ENCODE measurements at places on chromosomes 16 and 17.

GRCh38 chr16:22014271-22014873 is 6.5 kb downstream of the MOSMO start:
- no peak for ATAC-seq

DNA sequence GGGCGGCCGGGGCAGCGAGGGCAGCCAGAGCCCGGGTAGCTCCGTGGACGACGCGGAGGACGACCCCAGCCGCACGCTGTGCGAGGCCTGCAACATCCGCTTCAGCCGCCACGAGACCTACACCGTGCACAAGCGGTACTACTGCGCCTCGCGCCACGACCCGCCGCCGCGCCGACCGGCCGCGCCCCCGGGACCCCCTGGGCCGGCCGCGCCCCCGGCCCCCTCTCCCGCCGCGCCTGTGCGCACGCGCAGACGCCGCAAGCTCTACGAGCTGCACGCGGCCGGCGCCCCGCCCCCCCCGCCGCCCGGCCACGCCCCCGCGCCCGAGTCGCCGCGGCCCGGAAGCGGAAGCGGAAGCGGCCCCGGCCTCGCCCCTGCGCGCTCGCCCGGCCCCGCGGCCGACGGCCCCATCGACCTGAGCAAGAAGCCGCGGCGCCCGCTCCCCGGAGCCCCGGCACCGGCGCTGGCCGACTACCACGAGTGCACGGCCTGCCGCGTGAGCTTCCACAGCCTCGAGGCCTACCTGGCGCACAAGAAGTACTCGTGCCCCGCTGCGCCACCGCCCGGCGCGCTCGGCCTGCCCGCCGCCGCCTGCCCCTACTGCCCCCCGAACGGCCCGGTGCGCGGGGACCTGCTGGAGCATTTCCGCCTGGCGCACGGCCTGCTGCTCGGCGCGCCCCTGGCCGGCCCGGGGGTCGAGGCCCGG is 36.1 kb upstream of the ZC3H18 start:
- peak; percentile 61 for ATAC-seq

DNA sequence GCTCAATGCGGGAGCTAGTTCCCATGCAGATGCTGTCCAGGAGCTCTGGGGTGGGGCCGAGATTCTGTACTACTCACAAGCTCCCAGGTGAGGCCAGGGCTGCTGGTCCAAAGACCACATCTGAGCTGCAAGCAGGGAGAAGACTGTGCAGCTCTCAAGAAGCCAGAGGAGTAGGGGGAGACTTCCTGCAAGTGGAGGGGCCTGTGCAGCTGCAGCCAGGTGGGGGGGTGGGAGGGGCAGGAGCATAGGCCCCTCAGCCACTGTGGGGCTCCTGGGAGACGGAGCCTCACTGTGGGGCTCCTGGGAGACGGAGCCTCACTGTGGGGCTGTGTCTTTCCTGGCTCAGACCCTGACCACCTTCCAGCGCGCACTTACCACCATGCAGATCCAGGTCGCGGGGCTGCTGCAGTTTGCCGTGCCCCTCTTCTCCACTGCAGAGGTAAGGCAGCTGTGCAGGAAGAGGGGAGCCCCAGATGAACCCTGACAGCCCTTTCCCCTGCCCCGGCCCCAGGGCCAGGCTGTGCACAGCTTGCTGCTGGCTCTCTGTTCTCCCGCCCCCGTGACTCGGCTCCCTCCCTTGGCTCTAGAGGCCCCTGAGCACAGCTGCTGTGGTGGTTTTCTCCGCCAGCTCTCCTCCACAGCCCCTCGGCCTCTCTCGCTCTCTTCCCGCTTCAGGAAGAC is 24.3 kb upstream of the DNAI2 start:
- no peak for ATAC-seq

- peak; percentile 67 for ATAC-seq
Measured at GRCh38 chr17:40284085-40284713, 3.5 kb upstream of the CDC6 start.

DNA sequence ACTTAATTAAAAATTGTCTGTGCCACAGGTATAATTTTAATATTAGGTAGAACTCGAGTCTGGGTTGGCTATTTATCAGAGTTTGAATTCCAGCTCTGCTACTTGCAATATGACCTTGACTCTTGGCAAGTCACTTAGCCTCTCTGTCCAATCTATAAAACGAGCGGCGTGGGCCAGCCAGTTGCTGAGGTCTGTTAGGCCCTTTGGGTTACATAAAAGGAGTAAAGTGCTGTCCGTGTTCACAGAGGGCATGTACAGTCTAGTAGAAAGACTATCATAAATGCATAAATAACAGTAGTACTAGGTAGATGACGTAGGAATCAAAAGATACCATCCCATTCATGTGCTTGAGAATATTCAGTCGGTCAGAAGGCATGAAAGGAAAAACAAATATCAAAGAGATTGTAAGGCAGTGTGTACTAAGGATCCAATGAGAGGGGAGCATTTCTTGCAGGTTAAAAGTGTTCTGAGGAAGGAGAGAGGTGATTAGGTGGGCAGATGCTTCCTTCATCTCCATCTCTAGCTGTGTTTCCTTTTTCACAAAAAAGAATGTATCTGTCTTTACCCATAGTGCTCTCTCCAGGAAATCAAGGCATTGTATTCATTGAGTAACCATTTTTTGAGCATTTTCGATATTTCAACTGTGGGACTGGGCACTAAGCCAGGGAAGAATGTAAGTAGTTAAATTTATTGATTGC is 2.4 kb downstream of the TNRC6A start:
- ATAC-seq = no peak

DNA sequence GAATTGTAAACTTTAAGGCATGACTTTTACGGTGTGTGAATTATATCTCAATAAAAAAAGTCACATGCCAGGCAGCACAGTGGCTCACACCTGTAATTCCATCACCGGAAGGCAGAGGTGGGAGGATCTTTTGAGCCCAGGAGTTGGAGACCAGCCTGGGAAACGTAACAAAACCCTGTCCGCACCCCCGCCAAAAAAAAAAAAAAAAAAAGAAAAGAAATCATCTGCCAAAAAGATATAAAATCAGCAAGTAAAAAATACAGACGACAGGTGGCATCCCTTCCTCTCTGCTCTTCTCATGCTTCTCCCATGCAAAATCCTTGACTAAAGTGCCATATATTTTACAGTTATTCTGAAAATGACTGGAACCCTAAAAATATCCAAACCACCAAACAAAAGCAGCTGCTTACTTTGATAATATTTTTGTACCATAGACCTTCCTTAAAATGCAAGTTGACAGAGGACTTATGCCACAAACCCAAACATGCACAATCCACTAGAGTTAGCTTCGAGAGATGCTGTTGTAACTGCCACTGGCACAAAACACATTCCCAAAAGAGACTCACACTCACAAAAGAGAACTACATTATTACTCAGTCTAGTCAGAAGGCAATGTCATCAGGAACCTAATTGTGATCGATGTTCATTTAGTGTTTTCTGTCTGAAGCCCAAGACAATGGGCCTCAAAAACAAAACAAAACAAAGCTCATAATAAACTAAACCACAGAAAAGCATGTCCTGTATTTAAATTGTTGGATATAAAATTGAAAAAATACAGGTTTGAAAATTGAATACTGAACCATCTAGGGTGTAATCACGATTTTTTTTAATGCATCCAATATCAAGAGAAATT is 2.4 kb downstream of the CRLF3 start:
- no peak for ATAC-seq

DNA sequence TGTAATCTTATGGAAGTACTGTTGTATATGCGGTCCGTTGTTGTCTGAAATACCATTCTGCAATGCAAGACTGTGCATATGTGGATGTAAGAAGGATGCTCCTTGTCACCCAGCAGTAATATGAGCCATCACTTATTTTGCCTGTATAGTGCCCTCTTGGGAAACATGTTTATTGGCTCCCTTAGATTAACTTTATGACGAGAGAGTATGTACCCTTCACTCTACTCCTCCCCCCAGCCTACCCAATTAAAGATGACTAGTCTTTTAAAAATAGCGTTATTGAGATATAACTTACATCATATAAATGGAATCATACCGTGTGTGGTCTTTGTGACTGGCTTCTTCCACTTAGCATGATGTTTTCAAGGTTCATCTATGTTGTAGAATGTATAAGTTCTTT is 33.6 kb downstream of the FTO start:
- ATAC-seq = no peak

DNA sequence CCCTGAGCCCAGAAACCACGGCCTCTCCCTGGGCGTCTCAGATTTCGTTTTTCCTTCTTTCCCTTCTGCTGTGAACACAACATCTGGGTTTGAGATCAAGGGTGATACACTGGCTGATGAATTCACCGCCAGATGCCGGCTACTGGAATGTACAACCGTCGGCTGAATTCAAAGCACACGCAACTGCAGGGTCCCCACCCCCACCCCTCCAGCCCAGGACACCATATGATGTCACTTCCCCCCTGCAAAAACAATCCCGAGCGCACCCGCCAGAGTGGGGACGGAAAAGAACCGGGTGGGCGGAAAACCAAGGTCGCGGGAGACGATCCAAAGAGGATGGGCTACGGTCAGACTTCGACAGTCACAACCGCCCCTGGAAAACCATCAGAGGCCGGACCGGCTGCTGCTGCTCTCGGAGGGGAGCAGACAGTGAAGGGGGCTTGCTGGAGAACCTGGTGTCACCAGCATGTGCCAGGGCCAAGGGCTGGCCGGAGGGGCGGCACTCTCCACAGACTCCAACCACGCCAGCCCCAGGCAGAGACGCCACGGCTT is 23.3 kb downstream of the CEP295NL start:
- ATAC-seq = no peak

- ATAC-seq = no peak
Measured at GRCh38 chr16:47519037-47519436, 57.9 kb downstream of the PHKB start.

- peak; percentile 40 for ATAC-seq
Measured at GRCh38 chr16:47016700-47017133, 43.2 kb upstream of the DNAJA2 start.

GRCh38 chr17:35255316-35255715 is 12.4 kb downstream of the SLFN5 start:
- ATAC-seq = no peak

DNA sequence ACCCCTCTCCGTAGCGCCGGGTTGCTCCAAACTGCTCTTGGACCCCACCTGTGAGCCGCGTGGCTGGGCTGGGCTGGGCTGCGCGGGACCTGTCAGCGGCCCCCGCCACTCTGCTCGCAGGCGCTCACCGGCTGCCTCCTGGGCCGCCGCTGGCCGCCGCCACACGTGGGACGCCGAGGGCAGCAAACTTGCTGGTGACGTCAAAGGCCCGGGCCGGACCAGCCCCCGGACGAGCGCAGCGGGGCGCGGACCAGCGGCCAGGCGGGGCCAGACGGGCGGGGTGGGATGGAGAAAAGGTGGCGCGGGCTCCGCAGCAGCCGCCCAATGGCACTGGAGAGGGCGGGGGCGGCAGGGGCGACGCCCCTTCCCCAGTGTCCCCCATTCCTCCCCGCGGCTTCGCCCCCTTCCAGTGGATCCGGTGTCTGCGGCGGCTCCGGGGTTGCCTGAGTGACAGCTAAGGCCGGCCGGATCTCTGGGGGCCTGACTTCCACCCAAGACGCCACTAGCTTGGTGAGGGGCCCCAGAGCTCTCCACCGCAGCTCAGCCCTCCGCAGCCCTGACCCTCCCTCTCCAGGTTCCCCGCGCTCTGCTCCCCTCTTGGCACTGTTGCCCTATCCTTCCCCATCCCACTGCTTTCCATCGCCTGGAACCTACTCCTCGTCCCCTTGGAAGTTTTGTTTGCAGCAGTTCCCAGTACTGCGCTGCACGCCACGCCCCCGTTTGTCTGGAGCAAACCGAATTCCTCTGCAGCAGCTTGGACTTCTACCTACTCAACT is at the start of gene HS3ST3A1:
HS3ST3A1 (minus strand) TSS at position 154 of the 776 bp plus-strand sequence. CDS start 800 bp downstream, outside the sequence.
- ATAC-seq = peak; percentile 80

DNA sequence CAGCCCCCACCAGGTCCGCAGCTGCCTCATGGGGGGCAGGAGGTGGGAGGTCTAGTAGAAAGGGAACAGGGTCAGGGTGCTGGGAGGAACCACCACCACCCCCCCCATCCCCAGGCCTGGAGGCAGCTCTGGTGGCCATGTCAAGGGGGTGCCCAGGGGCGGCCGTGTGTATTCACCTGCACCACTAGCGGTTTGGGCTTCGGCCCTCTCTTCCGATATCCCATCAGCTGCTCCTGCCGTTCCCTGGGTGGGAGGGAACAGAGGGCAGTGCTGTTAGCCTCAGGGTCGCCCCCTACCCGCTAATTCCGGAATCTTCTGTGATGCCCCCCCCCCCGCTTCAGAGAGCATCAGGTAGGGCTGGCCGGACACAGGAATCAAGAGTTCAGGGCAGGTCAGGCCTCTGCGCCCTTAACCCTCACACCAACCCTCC is 3.8 kb downstream of the CBX4 start:
- ATAC-seq = no peak

DNA sequence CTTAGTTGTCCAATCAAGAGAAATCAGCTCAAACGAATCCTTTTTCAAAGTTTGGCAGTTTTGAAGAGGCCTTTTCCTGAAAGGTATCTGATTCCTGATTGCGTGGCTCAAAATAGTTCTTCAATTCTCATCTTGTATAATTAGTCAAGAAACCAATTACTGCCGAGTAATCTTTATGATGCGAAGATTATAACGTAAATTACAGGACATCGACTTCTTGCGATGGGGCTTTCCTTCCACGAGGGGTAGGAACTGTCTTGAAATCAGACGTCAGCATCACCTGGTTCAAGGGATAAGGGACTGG is 644 bp upstream of the ARL2BP start:
- ATAC-seq = no peak

DNA sequence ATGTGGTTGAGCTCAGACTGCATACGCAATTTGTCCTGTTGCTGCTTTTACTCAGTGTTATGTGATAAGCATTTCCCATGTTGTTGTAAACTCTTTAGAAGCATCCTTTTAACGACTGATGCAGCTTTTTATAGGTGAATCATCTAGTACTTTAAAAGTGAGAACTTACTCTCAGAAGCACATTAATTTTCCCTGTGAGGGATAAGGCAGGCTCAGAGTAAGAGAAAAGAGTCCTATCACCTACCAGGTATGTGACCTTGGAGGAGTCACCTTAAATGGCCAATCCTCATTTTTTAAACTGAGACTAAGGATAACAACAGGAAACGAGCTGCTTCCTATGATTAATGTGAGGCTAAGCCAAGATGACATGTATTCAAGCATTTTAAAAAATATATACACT is 34.4 kb upstream of the GAN start:
- ATAC-seq = peak; percentile 5

DNA sequence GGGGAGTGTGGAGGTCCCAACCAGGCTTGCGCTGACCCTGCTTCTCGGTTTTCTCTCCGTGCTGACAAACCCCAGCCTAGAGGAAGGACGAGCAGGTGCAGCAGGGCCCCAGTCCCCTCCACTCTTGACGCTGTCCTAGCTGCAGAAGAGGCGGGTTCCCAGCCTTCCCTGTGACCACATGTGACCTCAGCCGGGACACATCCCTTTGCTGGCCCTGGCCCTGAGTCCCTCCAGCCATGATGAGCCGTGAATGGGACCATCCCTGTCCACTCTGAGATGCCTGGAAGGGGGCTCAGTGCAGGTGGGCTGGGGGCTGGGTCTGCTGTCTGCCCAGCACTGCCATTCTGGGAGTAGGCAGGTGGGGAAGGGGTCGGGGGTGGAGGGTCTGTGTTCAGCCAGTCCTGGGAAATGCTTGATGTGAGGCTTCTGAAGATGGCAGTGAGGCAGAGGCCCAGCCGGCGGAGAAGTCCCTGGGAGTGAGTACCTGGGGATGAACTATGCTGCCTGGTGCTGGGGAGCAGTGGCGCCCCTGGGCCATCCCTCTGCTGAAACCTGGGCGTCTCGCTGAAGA is 1.9 kb upstream of the TUBB3 start:
- ATAC-seq = no peak

Data from esophagus mucosa (tissue), 1 donor.